ENCODE measurements at places on chromosomes 11 and 22.

DNA sequence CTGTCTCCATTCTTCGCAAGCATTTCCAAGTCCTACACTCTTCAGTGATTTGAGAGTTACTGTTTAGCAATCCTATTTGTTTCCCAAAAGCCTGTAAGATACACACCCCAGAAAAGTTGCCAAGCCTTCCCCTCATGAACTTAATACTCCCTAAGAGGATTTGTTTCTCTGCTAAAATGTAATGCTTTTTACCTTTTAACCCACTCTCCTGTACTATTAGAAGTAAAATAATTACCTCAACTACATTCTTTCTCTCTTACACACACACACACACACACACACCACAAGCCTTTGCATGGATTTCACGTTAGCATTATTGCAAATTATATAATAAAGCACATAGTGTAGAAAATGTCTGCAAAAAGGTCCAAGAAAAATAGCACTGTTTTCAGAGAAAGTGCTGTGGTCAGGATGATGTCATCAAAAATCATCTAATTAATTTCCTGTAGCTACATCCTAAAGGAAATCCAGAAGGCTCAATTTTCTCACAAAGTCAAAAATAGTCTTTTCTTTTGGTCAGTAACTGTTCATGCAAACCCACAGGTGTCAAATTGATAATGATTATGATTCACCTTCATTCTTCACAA lies 364.1 kb upstream of the PITPNB start:
- no peak for DNase-seq

DNA sequence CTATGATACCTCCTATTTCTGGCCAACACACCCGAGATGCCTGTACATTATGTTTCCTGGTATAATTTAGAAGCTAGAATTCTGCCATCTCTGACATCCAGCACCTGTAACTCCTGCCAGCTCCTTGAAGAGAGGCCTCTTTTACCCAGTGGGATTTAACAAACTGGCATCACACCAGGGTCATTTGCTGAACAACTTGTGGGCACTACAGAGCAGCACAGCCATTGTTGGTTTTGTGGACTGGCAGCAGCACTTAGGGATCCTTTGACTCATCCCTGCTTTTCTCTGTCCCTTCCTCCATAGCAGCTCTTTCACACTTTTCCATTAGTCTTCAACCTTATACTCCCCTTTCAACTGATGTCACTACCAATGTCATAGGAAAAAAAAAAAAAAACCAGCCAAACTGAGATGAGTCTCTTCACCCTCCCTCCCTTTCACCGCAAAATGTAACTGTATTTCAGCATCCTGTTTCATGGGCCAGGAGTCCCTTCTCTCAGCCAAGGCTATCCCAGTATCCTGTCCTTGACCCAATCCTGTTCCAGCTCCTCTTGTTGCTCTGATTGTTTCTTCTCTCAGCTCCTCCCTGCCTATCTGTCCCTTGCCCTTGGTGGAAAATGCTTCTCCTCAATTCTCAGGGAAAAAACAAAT lies 68.7 kb downstream of the PPFIBP2 start:
- DNase-seq, result no peak

- DNase-seq, result no peak
Observed at GRCh38 chr11:73536961-73537360, 61.0 kb downstream of the FAM168A start.

- DNase-seq, result no peak
Observed at GRCh38 chr11:61164606-61165424, 3.6 kb upstream of the VPS37C start.

DNA sequence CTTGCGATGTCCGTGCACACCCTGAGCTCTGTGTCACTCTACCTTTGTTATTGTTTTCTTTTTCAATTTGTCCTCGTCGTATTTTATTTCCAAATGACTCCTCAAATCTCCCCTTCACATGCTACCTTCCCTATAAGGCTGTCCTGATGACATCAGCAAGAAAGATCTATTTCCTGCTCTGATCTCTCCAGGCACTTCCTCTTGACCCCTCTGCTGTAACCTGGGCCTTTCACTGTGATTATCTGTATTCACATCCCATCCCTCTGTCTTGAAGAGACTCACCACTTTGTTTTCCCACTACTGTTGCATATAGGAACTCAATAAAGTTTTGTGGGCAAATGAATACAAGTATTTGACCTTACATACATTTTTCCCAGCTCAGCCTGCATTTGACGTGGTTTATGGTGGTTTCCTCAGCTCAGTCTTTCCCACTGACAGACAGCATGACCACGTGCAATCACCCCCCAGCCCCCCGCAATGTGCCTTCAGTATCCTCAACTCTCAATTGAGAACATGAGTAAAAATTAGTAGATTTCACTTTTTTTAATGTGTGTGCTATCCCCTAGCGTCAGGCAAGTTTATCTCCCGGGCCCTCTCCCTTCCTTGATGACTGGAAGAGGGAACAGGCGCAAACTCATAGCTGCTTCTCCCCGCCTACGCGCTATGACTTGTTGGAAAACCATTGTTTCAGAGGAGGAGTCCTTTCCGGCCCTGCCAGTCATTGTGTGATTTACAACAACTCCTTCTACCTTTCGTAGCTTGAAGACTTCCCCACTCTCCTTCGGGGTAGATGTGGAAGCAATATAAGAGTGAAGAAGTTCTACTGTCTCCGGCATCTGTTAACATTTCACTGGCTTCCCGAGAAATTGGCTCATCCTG lies 498.5 kb downstream of the NTM start:
- no peak for DNase-seq

- no peak for DNase-seq
Observed at GRCh38 chr11:96384156-96384555, 5.6 kb downstream of the CCDC82 start.

DNA sequence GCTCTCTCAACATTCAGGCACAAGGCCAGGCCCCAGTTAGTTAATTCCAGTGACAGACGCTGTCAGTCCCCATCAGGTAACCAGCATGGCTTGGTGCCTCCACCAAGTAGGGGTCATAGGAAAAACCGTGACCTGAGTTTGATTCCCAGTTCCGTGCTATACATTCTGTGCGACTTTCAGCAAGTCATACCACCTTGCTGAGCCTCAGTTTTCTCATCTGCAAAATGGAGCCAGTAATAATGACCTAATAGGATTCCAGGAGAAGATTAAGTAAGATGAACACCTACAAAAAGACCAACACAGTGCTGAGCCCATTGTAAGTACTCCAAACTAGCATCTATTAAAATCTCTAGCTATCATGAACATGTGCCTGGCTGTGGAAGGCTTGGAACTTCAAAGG lies 24.8 kb upstream of the LRRC55 start:
- DNase-seq, result no peak

DNA sequence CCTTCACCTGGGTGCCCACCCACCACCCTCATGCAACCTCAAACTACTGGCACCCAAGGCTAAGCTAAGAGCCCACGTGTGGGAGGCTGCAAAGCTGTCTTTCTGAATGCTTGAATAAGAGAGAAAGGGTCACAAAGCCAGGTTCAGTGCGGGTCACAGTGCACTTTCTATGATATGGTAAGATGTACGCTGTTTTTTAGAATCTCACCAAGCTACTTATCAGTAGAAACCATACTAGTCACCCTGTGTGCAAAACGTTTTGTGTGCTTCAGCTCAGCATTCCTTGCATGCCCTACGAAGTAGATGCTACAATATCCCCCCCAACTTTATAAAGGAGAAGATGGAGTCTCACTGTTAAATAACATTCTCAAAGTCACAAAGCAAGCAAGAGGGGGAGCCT lies 14.9 kb downstream of the P2RX3 start:
- DNase-seq, result no peak

DNA sequence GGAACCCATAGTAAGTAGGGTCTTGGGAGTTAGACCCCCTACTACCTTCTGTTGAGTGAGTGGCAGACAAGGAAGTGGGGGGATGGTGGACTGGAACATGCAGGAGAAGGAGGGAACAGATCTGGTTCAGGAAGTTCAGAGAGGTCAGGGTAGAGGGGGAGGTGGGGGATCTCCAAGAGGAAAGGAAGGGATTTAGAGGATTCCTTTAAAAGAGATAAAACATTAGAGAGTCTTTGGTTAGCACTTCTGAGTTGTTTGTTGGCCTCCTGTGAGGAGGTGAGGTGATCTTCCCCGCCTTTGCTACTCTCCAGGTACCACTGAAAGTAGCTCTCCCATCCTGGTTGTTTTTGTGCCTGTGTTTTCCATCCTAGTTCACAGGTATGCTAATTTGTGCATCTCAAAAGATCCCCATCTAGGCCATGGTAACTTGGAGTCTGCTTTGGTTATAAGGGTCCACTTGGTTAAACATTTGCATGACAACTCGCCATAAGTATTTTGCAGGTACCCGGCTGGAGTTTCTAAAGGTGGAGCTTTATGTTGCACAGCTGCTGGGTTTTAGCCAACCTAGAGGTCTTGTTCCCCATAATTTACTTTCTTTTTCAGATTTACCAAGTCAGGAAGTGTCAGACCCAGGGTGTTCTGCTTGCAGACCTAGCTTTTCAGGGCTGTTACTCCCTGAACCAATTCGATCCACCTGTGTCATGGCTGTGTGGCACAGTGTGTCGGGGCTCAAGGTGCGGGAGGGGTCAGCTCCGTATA lies 79.3 kb upstream of the SORL1 start:
- no peak for DNase-seq

DNA sequence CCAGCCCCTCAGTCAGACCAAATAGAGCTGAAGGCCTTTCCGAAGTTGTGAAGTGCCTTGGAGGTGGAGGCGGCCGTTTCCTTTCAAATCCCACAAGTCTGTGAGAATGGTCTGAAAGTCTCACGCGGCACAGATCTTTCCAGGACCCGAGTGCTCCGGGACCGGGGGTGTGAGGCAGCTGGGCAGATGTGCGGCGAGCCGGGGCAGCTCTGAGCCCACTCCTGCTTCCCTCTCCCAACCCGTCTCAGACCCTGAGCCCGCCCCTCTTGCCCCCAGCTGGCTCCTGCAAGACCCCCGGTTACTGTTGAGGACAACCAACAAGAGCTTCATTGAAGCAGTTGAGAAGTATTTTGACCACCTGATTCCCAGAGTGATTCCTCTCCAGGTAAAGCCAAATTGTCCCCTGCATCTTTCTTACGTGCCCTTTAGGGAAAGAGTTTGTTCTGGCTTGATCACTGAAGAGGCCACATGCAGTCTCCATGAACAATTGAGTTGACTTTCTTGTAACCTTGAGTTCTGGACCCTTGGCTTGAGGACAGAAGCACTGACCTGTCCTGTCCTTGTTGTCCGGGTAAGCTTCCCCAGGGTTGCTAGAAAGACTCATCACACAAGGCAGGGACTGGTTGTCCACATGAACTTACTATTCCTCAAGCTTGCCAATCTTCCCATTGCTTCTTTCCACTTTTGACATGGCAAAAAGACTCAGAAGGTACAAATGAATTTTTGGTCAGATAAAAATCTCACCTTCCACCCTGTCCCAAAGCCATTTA lies 7.5 kb downstream of the GLB1L3 start:
- no peak for DNase-seq

- DNase-seq, result no peak
Observed at GRCh38 chr11:110094298-110095285, 1.4 kb downstream of the ZC3H12C start.

- no peak for DNase-seq
Observed at GRCh38 chr11:15248749-15249148, 134.0 kb downstream of the INSC start.

DNA sequence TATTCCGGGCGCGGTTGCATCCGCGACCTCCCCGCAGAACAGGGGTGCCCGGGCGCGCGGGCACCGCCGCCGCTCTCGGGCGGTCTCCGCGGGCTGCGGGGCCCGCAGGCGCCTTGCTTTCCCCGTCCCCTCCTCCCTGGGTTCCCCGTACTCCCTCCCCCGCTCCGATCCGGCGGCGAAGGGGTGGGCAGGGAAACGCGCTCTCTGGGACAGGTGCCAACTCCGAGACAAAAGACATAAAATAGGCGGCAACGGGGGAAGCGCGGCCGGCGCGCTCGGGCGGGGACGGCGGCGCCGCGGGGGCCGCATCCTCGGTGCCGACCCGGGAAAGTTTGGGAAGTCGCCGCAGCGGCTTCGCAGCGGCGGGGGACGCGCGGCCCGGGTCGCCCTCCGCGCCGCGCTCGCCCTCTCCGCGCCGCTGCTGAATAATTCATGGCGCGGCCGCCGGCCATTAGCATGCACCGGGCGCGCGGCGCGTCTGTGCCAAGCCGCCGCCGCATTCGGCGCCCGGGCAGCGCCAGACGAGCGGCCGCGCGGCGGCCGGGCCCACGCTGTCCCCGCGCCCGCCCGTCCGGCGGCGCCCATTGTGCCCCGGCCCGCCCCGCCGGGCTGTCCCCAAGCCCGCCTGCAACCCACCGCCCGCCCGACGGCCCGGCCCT lies 78.7 kb upstream of the PPARA start:
- DNase-seq, result peak; percentile 86
